Vein endothelial cell (primary cell): ENCODE measurements at places on chromosomes 4 and X. TPM values are rescaled to one million over a fixed set of nuclear protein-coding genes. Genes with fewer than 3 reads are reported as not detected.

The RS1 gene
- total RNA-seq = not detected in 2 replicates

The FAT4 gene
- total RNA-seq = 74.2 and 94.7 TPM in 2 replicates

The BGN gene
- total RNA-seq = 71.8 and 339 TPM in 2 replicates

The FAM47B gene
- total RNA-seq = not detected in 2 replicates
